ENCODE measurements at places on chromosomes 7 and 10. TPM values are rescaled to one million over a fixed set of nuclear protein-coding genes. Genes with fewer than 3 reads are reported as not detected.
A peak's percentile ranks its signal among the peaks of the same experiment; 100 is the strongest.

Gene CNPY1
- not detected for total RNA-seq

Gene CALML5
- total RNA-seq = not detected

Gene NUTM2D
- total RNA-seq = 0.44 TPM

- DNase-seq = no peak
Observed at GRCh38 chr7:43764039-43764761, 5.7 kb downstream of the BLVRA start.

DNA sequence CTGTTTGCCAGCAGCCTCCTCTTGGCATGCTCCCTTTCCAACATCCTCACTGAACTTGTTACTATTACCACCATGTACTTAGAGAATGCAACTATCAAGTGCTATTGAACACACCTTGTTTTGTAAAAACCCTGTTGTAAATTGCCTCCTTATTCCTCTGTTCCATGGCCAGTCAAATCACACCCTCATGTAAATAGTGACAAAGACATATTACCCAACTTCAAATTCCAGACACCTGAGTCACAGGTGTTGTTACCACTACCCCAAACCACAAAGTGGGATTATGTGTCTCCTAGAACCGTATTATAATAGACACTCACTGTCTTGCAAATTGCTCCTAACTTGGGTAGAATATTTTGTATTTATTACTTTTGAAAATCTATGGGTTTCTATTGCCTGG lies 263.2 kb upstream of the C7orf33 start:
- DNase-seq = no peak

Gene GCK
- total RNA-seq = 0.20 TPM

Gene MINPP1
- total RNA-seq = 12.9 TPM

GRCh38 chr10:11046776-11047160 lies 29.1 kb downstream of the CELF2 start:
- no peak for DNase-seq

DNA sequence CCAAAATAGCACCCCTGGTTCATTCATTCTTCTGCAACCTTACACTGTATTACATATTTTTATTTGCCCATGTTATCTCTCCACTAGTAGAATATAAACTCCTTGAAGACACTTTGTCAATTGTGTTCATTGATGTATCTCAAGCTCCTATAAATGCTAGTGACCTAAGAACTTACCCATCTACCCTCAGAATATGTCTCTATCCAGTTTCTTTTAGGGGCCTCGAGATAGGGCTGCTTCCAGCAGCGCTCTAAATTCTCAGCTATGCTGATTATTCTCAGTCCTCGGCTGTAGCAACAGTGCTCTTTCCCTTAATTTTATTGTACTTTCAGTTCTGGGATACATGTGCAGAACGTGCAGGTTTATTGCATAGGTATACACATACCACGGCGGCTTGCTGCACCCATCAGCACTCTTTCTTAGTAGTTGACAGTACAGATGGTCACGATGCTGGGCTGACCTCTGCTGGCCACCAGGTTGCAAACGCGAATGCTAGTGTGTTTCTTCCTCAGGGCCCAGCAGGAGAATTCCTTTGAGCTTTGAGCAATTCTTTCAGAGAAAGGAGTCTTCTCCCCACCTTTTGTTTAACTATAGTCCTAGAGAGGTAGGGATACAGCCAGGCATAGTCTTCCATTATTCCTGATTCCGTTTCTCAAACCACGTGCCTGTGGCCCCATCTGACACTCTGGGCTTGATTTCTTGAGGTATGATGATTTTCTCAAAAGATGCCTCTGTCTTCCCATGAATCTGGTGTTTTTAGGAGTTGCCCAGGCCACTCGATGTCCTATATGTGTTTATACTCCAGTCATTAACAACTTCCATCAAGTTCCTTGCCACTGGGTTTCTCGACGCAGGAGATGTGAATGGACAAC lies 49.1 kb upstream of the CDC14C start:
- DNase-seq = no peak

DNA sequence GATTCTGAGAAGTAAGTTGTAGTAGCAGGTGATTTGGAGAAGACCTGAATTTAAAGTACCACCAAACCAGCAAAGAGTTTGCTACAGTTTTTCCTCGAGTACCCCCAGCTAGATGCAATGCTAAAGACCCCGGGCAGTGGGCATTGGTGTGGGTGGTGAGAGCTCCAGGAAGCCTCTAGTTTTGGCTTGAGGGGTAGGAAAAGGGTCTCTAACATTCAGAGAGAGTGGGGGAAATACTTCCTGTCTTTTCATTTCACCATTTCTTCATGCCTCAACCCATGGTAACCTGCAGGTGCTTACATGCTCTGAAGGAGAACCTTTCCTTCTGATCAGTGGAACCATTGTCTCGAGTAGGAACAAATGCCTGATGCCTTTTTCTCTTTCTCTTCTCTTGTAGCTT lies 352.2 kb downstream of the CALN1 start:
- DNase-seq = no peak

- DNase-seq = peak; percentile 41
Observed at GRCh38 chr10:43822631-43823580, 174.2 kb upstream of the ZNF32 start.

Gene GOT1
- 15.5 TPM for total RNA-seq

DNA sequence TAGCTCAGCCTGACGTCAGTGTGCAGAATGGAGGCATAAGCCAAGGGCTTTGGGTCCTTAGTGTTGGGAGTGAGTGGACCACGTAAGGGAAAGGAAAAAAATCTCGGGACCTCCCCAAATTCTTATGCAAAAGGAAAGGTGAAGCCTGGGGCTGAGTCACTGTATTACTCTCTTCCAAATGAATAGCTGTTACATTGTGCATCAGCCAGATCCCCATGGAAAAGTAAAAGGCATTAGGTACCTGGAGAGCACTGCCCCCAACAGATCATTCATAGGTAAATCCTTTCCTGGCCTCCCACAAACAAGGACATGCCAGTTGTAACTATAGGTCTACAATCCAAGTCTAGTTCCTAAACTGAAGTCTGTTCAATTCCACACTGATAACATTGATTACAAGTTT lies 170.5 kb downstream of the C1GALT1 start:
- DNase-seq = no peak

DNA sequence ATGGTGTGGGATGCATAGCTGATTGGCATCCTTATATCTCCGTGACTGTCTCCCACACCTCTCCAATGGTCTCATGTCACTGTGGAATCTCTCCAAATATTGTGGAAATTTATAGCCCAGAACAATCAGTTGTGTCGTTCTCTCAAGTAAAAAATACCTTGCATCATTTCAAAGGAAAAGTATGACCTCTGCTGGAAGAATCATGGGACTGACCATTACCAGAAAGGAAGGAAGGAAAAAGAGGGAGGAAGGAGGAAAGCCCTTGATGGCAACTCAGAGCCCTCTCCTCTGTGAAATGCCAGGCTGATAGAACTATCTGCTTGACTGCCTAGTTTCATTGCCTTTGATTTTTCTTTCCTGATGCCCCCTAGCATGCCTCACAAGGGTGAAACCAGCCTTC lies 76.3 kb downstream of the FOXI2 start:
- DNase-seq = no peak

Gene A1CF
- total RNA-seq = not detected

Gene TAS2R4
- 0.22 TPM for total RNA-seq

Gene BLNK
- not detected for total RNA-seq

GRCh38 chr7:134669845-134670373 lies 23.3 kb downstream of the BPGM start:
- peak; percentile 83 for DNase-seq

Gene DNTT
- total RNA-seq = not detected

DNA sequence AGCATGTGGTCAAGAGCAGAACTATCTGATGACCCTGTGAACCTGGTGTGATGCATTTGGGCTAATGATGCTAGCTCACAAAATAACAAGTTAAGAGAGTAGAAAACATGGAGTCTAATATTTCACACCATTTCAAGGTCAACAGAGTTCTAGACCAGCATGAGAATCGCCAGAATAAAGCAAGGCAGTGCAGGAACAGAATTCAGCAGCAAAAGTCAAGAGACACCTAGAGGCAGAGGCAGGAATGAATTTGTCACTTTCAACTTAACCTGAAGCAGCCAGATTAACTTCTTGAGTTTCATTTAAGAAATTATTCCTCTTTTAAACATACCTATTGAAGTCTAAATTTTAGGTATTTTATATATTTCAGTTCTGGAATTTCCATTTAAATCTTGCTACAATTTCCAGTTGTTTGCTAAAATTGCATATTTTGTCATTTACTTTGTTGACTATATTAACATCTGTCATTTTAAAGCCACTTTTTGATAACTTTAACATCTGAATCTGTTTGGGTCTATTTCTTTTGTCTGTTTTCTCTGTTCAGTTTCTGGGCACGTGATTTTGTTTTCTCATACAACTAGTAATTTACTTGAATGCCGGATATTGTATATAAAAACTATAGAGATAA lies 44.2 kb upstream of the PRSS58 start:
- peak; percentile 8 for DNase-seq

Gene OR2A12
- not detected for total RNA-seq

DNA sequence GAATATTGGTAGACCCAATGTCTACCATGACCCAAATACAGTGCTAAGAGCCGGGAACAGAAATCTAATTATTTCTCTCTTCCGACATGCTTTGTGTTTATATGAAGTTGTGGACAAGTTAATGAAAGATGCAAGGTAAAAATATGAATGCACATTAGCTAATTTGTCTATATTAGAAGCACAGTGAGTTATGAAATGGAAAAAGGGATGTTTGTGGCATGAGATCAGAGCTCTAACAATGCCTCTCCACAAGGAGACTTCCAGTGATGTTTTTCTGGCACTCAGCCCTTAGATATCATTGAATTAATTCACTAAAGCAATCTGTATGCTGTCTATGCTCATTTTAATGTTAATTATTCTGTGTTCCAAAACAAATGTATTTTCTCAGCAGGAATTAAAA lies 897.2 kb downstream of the CNTNAP2 start:
- DNase-seq = no peak

- peak; percentile 79 for DNase-seq
Observed at GRCh38 chr7:73557397-73558257, at the start of gene BCL7B. Gene BCL7B (minus strand): TSS chr7:73557690. CDS start chr7:73557578, 112 bp downstream.

GRCh38 chr10:113121153-113121552 lies 171.1 kb downstream of the TCF7L2 start:
- no peak for DNase-seq

- peak; percentile 74 for DNase-seq
Observed at GRCh38 chr7:116363637-116364432, 135.7 kb upstream of the CAV2 start.

GRCh38 chr7:84251277-84251781 lies 56.7 kb upstream of the SEMA3A start:
- DNase-seq = peak; percentile 59

- DNase-seq = no peak
Observed at GRCh38 chr7:30916255-30916654, 4.6 kb downstream of the AQP1 start.

DNA sequence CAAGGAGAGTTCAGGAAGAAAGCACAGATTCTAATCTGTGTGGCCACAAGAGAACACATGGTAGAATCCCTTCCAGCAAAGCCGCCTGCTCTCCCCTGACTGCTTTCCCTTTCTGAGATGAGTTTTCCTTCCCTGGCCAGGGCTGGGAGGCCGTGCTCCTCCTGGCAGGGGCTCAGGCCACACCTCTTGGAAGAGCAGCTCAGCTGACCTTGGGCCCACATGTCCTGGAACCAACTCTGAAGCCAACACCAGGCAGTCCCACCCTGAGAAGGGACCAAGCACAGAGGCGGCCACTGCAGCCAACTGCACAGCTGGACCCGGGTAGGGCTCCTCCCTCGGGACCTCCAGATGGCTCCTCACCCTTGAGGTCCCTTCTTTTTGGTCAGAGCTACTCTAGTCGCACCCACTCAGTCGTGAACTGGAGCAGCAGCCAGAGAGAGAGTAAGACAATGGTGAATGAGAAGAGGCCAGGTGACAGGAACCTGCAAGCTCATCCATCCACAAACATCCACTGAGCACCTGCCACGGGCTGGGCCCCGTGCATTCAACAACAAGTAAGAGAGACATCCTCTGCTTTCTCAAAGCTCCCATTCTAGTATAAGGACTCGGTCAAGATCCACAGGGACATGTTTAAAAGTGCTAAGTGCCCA lies 40.3 kb downstream of the FAM53B start:
- no peak for DNase-seq

DNA sequence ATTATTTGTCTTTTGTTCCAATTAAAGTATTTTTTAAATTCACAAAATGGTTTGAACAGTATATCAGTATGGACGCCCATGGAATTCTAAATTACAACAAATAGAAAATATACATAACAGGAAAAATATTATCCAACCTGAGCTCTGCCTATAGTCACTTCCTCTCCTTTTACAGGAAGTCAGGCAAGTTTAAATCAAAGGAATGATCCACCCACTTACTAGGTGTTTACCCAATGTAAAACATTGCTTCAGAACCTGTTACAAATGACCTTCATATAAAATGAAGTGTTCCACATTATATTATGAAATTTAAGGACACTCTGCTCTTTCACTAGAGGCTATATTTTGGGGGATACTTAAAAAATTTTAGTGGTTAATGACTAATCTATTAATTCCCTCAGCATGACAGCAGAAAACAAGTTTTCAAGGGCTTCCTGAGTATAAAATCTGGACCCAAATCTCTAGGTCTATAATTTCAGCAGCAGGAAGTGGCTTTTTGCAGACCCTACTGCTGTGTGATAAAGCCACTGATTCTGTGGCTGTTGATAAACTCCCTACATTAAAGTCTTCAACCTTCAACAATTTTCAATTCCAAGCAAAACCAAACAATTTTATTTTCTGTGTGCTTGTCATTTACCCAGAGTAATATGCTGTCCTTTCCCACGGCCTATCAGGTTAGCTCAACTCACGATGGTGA lies 722.6 kb downstream of the GATA3 start:
- DNase-seq = no peak

Gene TUBB8
- total RNA-seq = not detected

DNA sequence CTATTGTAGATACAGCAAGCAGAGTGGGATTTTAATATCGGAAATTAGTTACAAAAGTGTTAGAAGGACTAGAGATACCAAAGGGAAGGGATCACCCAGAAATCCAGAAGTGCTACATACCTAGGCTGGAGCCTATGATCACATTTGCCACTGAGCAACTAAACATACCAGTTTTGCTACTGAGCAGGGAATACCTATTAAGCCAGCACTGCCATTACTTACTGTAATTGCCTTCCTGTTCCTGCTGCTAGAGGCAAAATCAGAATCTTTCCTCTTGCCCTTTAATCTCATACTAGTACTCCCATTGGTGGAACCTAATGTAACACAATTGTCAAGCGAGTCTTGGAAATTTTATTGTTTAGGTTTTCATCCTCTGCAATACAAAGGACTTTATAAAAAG lies 121.7 kb downstream of the ATRNL1 start:
- no peak for DNase-seq

Gene SEC61G
- total RNA-seq = 191 TPM
